Endodermal cell (in vitro differentiated cells): ENCODE measurements at places on chromosomes 1 and 21. TPM values are rescaled to one million over a fixed set of nuclear protein-coding genes. Genes with fewer than 3 reads are reported as not detected.

Gene C1orf53
- 1.7 to 3.8 TPM (median 1.7 TPM) in 3 replicates for total RNA-seq

Gene ACTN2
- 0.77 and 0.79 TPM in 2 replicates for total RNA-seq

Gene RGS8
- total RNA-seq = 5.6 to 7.8 TPM (median 6.0 TPM) in 3 replicates

Gene TRAF3IP3
- not detected in 2 replicates for total RNA-seq

Gene RNU5D-1
- not detected in 2 replicates for total RNA-seq

Gene ATF3
- total RNA-seq = 12.6 to 151 TPM (median 14.7 TPM) in 3 replicates

Gene PKP1
- 0.41 and 0.44 TPM in 2 replicates for total RNA-seq

Gene PTPRC
- total RNA-seq = 0.11 TPM in 1 of 3 replicates, not detected in the others

Gene CFHR5
- not detected in 2 replicates for total RNA-seq

Gene GSTM2
- total RNA-seq = 30.2 to 40.5 TPM (median 30.3 TPM) in 3 replicates

Gene DNAH14
- 33.8 to 46.3 TPM (median 41.6 TPM) in 3 replicates for total RNA-seq

Gene BACE2
- 14.3 and 16.7 TPM in 2 replicates for total RNA-seq

Gene DNM3
- 1.0 and 1.8 TPM in 2 replicates for total RNA-seq

Gene SETSIP
- 0.37 TPM in 1 of 2 replicates, not detected in the other for total RNA-seq

Gene HEYL
- total RNA-seq = 1.3 to 1.9 TPM (median 1.5 TPM) in 3 replicates

Gene CD2
- total RNA-seq = not detected in 3 replicates

Gene PHF13
- 31.5 to 51.0 TPM (median 47.8 TPM) in 3 replicates for total RNA-seq

Gene LORICRIN
- not detected in 3 replicates for total RNA-seq

Gene SAMSN1
- total RNA-seq = 0.25 TPM in 1 of 3 replicates, not detected in the others

Gene MYBPH
- not detected in 3 replicates for total RNA-seq

Gene TP73
- total RNA-seq = 3.3 and 3.4 TPM in 2 replicates

Gene TTC39A
- 19.7 to 32.0 TPM (median 20.7 TPM) in 3 replicates for total RNA-seq

Gene CD52
- total RNA-seq = 2.3 and 4.4 TPM in 2 replicates

Gene DCDC2B
- total RNA-seq = not detected in 2 replicates

Gene POU3F1
- total RNA-seq = 0.20 to 2.0 TPM (median 0.27 TPM) in 3 replicates

Gene LCE1C
- not detected in 2 replicates for total RNA-seq

Gene SLAMF9
- total RNA-seq = not detected in 3 replicates

Gene TNFRSF1B
- total RNA-seq = 0.27 and 0.40 TPM in 2 replicates

Gene KRTAP19-1
- total RNA-seq = not detected in 3 replicates

Gene TNFRSF14
- total RNA-seq = 0.46 and 0.52 TPM in 2 replicates

Gene PBXIP1
- 50.4 and 61.3 TPM in 2 replicates for total RNA-seq

Gene PRUNE1
- 29.0 to 31.0 TPM (median 29.3 TPM) in 3 replicates for total RNA-seq

Gene S100A14
- 45.7 and 53.8 TPM in 2 replicates for total RNA-seq

Gene RCSD1
- 0.11 and 0.20 TPM in 2 replicates for total RNA-seq

Gene SLFNL1
- total RNA-seq = 0.07 and 0.15 TPM in 2 replicates

Gene ADCY10
- total RNA-seq = 0.21 to 0.25 TPM in 2 of 3 replicates, not detected in the other

Gene DCAF6
- total RNA-seq = 21.4 to 25.8 TPM (median 23.1 TPM) in 3 replicates

Gene RNF186
- not detected in 3 replicates for total RNA-seq

Gene TDRD5
- total RNA-seq = 0.18 and 0.29 TPM in 2 replicates

Gene DLGAP3
- total RNA-seq = 4.6 TPM in 2 replicates

Gene FALEC
- total RNA-seq = 1.6 TPM in 1 of 3 replicates, not detected in the others
